Activated CD4-positive, alpha-beta memory T cell treated with anti-CD3 and anti-CD28 coated beads for 36 hours (primary cell): ENCODE measurements at places on chromosomes 2 and 18. TPM values are rescaled to one million over a fixed set of nuclear protein-coding genes. Genes with fewer than 3 reads are reported as not detected.
A peak's percentile ranks its signal among the peaks of the same experiment; 100 is the strongest.

DNA sequence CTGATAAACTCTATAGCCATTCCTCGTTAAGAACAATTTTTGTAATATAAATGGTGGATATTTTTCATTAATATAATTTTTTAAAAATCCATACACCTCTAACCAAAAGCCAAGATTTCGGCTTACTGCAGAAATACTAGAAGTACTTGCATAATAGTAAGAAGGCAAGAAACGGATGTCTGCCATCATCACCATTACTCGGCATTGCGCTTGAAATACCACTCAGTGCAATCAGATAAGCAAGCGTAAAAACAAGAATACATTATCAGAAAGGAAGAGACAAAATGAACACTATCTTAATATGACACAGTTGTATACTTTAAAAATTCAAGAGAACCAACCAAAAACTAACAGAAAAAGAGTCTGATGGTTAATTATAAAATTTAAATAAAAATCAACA is 15.2 kb upstream of the BOLA3 start:
- H3K4me1 ChIP-seq: peaks cover 7% of the 10 kb centered on the region
- H3K27me3 ChIP-seq: no peaks in the 10 kb centered on the region
- peaks cover 51% of the 10 kb centered on the region for H3K36me3 ChIP-seq
- no peak overlapping the region for H3K4me3 ChIP-seq

DNA sequence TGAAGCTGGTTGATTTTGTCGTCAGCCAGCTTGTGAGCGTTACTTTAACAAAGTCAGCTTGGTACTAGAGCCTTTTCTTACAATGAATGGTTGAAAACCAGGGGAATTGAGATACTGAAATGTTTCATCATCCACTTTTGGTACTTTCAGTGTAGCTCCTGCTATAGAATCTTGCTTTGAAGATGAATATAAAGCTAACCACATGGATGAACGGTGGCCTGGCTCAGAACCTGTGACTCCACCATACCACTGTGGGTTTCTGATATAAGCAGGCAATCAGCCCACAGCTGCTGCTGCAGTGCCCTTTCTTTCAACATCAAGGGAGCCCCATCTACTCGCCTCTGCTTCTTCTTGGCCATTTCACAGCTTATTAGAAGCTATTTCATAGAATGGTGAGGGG is 53.2 kb upstream of the GPR45 start:
- peaks cover 10% of the 10 kb centered on the region for H3K27me3 ChIP-seq
- no peak overlapping the region for H3K27ac ChIP-seq
- peak; percentile 24 for DNase-seq
- H3K36me3 ChIP-seq: no peaks in the 10 kb centered on the region
- H3K4me3 ChIP-seq: no peak overlapping the region

DNA sequence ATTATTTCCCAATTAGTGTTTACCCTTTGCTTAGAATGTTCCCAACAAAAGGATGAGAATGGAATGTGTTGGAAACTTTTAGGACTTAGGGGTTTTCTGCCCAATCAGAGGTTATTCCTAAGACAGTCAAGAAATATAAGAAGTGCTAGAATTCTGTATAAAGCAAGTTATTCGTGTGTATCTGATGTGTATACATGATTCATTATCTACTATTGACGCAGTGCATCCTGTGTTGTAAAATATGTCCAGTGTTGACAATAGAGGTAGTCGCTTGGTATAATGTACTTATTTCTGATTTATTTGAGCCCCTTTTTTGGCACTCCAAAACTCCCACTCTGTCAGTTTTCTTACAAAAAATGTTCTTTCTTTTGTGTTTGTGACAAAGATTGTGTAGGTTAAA is 881 bp downstream of the PIKFYVE start:
- peak overlapping the region; percentile 98 for H3K27ac ChIP-seq
- no peaks in the 10 kb centered on the region for H3K27me3 ChIP-seq
- peak overlapping the region; percentile 89 for H3K4me3 ChIP-seq
- no peak for DNase-seq

GRCh38 chr2:109721626-109722025 is 72.5 kb upstream of the RGPD5 start:
- DNase-seq: no peak
- peaks cover 7% of the 10 kb centered on the region for H3K27me3 ChIP-seq
- H3K27ac ChIP-seq: no peak overlapping the region
- H3K4me1 ChIP-seq: no peaks in the 10 kb centered on the region
- H3K36me3 ChIP-seq: no peaks in the 10 kb centered on the region

DNA sequence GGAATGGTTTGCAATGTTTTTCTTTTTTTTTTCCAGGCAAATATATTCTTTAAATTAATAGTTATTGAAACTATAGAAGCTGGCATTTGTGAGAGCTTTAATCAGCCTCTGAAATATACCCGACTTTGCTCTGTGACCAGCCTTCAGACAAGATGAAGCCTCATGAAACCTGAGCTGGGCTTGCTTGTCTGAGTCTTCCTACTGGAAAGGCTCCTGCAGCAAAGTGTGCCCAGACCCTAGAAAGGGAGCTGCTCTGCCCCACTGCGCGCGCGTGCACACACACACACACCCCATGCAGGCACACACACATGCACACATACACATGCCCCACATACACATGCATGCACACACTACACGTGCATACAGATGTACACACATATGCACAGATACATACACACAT is 203.3 kb upstream of the NT5C1B start:
- no peak for DNase-seq
- no peak overlapping the region for H3K4me3 ChIP-seq
- no peaks in the 10 kb centered on the region for H3K4me1 ChIP-seq
- no peaks in the 10 kb centered on the region for H3K36me3 ChIP-seq

- H3K4me1 ChIP-seq: no peaks in the 10 kb centered on the region
- H3K36me3 ChIP-seq: no peaks in the 10 kb centered on the region
- no peak for DNase-seq
- H3K27me3 ChIP-seq: no peaks in the 10 kb centered on the region
- H3K4me3 ChIP-seq: no peak overlapping the region
These were observed 929.2 kb downstream of the SLC4A3 start for GRCh38 chr2:220556658-220557057.

DNA sequence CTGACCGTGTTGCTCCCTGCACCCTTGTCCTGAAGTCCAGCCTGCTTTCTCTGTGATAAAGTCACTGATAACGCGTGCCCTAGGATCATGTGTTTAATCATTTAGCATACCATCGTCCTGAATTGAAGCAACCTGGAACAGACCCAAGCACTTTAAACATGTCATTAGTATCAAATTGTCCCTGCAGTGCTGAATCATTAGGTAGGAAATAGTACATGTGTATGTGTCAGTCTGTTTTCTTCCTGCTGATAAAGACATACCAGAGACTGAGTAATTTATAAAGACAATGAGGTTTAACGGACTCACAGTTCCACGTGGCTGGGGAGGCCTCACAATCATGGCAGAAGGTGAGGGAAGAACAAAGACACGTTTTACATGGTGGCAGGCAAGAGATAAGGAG is 2.8 kb downstream of the ASB18 start:
- H3K27me3 ChIP-seq: peaks cover 37% of the 10 kb centered on the region
- H3K36me3 ChIP-seq: no peaks in the 10 kb centered on the region
- no peak overlapping the region for H3K27ac ChIP-seq

DNA sequence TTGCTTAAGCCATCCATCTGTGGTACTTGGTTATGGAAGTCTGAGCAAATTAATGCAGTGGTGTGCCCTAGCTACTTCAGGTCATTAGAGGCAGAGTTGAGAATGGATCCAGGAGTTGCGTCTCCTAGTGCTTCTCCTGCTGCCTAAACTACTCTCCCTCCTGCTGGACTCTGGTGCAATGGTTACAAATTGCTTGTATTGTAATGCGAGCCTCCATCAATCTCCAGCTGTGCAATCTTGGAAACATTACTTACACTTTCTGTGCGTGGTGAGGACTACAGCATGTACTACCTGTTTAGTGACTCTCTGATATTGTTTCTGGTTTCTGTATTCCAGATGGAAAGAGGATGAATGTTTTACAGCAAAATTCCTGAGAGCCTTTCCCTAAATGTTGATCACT is 119.0 kb upstream of the CYRIA start:
- H3K4me1 ChIP-seq: no peaks in the 10 kb centered on the region
- no peak for DNase-seq
- H3K4me3 ChIP-seq: no peak overlapping the region
- no peaks in the 10 kb centered on the region for H3K36me3 ChIP-seq

DNA sequence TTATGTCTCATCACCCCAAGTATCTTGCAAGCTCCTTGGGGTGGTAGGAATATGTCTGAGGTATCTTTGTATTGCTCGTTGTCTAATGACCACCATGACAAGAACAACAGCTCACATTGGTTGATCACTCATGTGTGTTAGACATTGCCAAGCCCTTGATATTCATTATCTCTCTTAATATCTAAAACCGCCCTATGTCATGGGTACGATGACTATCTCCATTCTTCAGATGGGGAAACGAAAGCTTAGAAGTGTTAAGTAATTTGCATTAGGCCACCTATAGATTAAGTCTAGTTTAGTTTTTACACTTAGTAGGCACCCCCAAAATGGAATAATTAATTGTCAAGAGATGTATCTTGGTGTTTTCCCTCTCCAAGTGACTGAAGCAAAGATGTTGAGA is 57.0 kb downstream of the ICOS start:
- no peak overlapping the region for H3K4me3 ChIP-seq
- no peaks in the 10 kb centered on the region for H3K36me3 ChIP-seq
- peaks cover 34% of the 10 kb centered on the region for H3K4me1 ChIP-seq
- DNase-seq: no peak

- H3K4me1 ChIP-seq: no peaks in the 10 kb centered on the region
- no peak overlapping the region for H3K4me3 ChIP-seq
- H3K27ac ChIP-seq: no peak overlapping the region
- DNase-seq: no peak
These were observed 69.9 kb downstream of the SH3BP4 start for GRCh38 chr2:235021752-235022151.

- no peak for DNase-seq
- H3K27me3 ChIP-seq: no peaks in the 10 kb centered on the region
- no peak overlapping the region for H3K27ac ChIP-seq
- peaks cover 2% of the 10 kb centered on the region for H3K4me1 ChIP-seq
- peaks cover 2% of the 10 kb centered on the region for H3K36me3 ChIP-seq
These were observed 53.9 kb downstream of the BIN1 start for GRCh38 chr2:127052771-127053691.

Gene CCDC148
- 0.29 TPM for total RNA-seq

Gene CIB4
- not detected for total RNA-seq

Gene LTBP1
- 0.10 TPM for total RNA-seq

Gene SATB2
- total RNA-seq: 0.19 TPM

Gene PLGLB2
- 0.64 TPM for total RNA-seq

Gene IL37
- not detected for total RNA-seq

Gene SEPTIN10
- total RNA-seq: 8.4 TPM

Gene HRH4
- 0.43 TPM for total RNA-seq

Gene INHA
- not detected for total RNA-seq
